ENCODE measurements at places on chromosomes 2 and 18. TPM values are rescaled to one million over a fixed set of nuclear protein-coding genes. Genes with fewer than 3 reads are reported as not detected.

DNA sequence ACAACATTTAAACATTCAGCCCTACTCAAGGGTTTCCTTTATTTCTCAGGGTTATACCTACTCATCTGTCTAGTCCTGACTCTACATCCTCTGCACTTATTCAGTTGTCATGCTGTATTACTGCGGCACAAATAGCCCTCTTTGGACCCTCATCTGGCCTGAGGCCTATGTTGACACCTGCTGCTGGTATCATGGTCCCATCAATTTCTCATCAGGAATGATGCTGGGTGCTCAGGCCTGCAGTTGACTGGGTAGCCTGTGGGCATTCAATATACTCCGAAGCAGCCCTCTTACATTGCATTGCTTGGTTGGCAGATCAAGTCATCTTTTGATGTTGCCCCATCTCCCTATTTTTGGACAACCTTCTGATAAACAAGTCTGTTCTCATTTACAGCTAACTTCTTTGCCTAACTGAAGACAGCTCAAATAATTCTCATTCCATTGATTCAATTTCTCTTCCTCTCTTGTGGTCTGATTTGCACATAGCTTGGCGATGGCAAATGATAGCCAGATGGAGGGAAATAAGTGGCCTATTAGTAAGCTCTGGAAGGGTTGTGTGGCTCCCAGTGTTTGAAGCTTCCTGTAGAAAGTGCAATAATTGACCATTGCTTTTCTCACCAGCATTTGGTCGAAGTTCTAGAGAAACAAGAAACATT, 19.1 kb upstream of the MC4R start:
- no peak for DNase-seq

DNA sequence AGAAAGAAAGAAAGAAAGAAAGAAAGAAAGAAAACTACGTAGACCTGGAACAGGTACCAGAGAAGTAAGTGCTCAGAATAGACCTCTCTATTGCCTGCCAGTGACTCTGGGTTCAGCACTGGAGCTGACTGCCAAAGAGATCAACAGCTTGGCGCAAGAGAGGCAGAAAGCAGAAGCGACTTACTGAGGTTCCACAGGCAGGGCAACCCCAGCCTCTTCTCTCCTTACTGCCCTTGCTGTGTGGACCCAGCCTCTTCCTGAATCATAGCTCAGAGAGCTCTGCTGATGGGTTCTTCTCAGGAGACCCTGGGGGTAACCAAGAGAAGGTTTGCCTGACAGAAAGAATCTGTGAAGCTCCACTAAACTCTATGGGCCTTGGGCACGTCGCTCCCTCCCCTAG, 7.1 kb downstream of the CAPN13 start:
- no peak for DNase-seq

GRCh38 chr2:206433686-206434085, 9.6 kb upstream of the ADAM23 start:
- DNase-seq, result no peak

The TUBA3E gene
- total RNA-seq, result not detected

GRCh38 chr2:156483741-156484173, 47.6 kb downstream of the GPD2 start:
- DNase-seq, result peak; percentile 17

DNA sequence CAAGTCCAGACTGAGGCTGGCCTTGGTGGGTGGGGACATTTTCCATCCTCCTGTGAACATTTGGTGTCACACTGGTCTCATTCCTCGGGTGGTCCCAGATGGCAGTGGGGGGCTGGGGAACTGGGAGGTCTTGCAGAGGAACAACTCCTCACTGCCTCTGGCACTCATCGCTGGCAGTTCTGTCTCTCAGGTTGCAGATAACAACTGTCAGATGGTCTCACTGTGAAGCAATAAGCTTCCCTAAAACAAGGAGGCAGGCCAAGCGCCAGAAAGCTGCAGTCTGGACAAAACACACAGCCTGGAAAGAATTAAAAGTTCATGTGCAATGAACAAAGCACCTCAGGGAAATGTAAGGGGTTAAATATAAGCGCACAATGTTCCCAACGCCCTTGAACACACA, 78.1 kb downstream of the IRS1 start:
- no peak for DNase-seq

DNA sequence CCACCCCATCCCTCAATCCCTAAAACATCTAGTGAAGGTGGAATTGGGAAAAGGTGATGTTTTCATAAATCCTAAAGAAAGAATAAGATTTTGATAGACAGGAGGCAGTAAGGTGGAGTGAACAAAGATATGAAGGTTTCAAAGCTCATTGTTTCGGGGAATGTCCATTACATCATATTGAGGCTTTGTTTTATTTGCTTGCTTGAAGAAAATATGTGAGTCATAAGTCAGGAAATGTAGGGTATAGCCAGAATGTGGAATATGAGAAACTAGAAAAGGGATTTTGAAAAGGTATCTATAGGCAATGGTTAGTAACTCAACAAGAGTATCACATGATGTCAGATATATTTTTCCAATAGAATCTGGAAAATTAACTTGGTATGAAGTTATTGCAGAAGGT, 1178.5 kb upstream of the ACVR2A start:
- peak; percentile 32 for DNase-seq

The CYTIP gene
- total RNA-seq, result 1.7 TPM

DNA sequence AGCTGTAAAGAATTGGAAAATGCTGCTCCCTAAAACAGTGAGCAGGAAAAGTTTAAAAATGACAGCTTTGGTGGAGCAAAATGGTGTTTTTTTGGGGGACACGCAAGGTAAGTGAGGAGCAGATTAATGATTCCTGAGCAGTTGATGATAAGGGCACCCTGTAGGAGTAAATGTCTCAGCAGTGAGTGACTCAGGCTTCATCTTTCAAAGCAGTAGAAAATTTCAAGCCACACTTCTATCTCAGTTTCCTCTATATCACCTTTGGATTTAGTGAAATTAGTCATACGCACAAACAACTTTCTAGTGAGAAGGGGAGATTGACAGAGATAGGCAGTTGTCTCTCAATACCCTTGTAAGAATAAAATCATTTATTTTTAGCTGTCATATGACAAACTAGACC, 709.0 kb upstream of the FAM98A start:
- no peak for DNase-seq

The CXCR1 gene
- total RNA-seq, result not detected

DNA sequence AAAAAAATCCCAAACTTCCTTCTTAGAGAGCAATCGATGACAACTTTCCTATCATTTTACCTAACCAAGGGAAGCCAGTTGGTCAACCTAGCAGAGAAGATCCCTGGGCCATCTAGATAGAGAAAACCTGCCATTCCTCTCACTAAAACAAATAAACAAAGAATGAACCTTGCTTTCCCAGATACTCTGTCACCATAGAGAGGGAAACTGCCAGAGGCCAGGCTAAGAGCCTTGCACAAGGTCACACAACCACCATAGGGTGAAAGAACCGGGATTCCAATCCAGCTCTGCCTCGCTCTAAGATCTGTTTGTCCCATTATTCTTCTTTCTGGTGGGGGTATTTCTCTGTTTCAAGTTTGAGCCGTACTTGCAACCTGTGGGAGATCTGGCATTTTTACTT, 154.6 kb downstream of the CYRIA start:
- no peak for DNase-seq

The SF3B1 gene
- total RNA-seq, result 208 TPM

The SCTR gene
- not detected for total RNA-seq

The RETSAT gene
- total RNA-seq, result 52.3 TPM

- DNase-seq, result no peak
These were observed 26.2 kb upstream of the PMAIP1 start for GRCh38 chr18:59873641-59874040.

GRCh38 chr2:108884619-108885018, 98.0 kb downstream of the CCDC138 start:
- DNase-seq, result peak; percentile 43

- peak; percentile 49 for DNase-seq
These were observed 50.6 kb upstream of the GPC1 start for GRCh38 chr2:240384711-240385450.

GRCh38 chr2:29991086-29991485, 69.7 kb upstream of the ALK start:
- DNase-seq, result no peak

- DNase-seq, result no peak
These were observed 4.6 kb upstream of the UGT1A5 start for GRCh38 chr2:233707940-233708644.

- no peak for DNase-seq
These were observed 44.1 kb downstream of the NCK2 start for GRCh38 chr2:105788670-105789290.

The GAREM1 gene
- total RNA-seq, result 3.8 TPM

GRCh38 chr18:48707636-48708296, 168.9 kb downstream of the CTIF start:
- no peak for DNase-seq

The YES1 gene
- 112 TPM for total RNA-seq

The CLIP4 gene
- total RNA-seq, result 38.0 TPM

The RGPD4 gene
- not detected for total RNA-seq

DNA sequence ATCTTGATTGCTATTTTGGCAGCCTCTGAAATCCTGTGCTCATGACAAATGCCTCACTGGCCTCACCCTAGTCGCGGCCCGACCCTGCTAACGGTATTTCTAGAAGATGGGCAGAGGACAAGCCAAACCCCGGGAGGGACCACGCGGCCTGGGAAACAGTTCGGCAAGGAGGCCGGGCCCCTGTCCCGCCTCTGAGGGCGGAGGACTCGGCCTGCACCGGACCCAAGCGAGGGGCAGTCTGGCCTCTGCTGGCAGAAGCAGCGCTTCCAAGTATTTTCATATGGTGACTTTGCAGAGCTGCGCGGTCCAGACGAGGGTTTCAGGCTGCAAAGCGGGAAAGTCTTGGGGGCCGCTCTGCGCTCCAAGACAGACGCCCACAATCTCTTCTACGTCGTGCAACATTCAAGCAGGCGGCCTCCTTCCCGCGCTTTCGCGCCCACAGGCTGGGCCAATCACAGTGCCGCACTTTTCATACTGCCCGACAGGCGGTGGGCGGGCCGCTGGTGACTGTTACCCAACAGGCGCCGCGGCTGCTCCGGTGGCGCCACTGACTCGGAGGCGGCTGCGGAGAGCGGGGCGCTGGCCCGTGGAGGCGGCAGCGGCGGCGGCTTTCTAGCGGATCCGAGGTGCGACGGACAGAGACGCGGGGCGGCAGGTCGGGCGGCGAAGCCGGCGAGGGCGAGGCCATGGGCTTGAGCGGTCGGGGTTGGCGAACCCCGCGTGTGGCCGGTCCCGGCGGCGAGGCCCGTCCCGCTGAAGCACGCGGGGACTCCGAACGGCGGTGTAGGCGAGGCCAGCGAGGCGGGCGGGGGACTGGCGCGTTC, at the start of gene RBM44:
RBM44 (plus strand) TSS at position 544 of the 824 bp plus-strand sequence. CDS start 14,831 bp downstream, outside the sequence.
- no peak for DNase-seq

DNA sequence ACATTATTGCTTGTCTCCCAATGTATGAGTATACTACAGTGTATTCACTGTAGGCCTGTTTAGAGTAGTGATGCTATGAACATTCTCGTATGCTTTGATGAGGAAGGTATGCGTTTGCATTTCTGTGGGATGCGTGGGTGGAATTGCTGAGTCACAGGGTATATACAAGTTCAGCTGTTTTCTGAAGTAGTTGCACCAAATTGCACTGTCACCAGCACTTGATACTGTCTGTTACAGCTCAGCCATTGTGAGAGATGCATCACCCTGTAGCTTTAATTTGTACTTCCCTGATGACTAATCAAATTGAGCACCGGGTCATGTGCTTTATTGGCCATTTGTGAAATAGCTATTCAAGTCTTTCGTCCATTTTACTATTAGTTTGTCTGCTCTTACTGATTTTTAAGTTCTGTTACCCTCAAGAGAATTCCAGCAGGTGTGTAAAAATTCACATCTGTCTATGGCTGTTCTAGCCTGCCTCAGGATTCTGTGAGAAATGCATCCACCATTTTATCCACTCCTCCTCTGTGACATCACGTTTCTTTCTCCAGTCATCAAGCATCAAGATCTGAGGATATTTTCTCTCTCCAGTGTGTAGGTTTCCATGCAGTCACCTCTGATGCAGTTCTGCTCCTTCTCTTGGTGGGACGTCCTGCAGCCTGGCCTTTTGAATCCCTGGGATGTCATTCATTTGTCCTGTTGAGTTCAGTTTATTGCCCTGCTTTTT, 72.5 kb downstream of the DGKD start:
- peak; percentile 95 for DNase-seq

The CDKL4 gene
- total RNA-seq, result not detected

The INHBB gene
- total RNA-seq, result 0.46 TPM

The TTC31 gene
- total RNA-seq, result 24.2 TPM

All from LHCN-M2 (cell line).